ENCODE measurements at places on chromosomes 16 and 17.

GRCh38 chr17:63631062-63631461 lies 8.8 kb downstream of the MAP3K3 start:
- DNase-seq = no peak

DNA sequence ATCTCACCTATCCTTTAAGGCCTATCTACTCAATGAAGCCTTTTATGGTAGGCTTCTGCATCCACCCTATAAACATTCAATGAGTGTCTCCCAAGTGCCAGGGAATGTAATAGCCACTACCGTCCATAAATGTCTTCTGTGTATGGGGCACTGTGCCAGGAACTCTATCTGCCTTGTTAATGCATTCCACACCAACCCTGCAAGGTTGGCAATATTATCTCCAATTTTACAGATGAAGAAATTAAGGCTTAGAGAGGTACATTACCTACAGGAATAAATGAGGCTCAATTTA lies 20.0 kb downstream of the MAP3K14 start:
- DNase-seq = no peak

- DNase-seq = no peak
These were observed 205.6 kb downstream of the RPTOR start for GRCh38 chr17:80750263-80750662.

DNA sequence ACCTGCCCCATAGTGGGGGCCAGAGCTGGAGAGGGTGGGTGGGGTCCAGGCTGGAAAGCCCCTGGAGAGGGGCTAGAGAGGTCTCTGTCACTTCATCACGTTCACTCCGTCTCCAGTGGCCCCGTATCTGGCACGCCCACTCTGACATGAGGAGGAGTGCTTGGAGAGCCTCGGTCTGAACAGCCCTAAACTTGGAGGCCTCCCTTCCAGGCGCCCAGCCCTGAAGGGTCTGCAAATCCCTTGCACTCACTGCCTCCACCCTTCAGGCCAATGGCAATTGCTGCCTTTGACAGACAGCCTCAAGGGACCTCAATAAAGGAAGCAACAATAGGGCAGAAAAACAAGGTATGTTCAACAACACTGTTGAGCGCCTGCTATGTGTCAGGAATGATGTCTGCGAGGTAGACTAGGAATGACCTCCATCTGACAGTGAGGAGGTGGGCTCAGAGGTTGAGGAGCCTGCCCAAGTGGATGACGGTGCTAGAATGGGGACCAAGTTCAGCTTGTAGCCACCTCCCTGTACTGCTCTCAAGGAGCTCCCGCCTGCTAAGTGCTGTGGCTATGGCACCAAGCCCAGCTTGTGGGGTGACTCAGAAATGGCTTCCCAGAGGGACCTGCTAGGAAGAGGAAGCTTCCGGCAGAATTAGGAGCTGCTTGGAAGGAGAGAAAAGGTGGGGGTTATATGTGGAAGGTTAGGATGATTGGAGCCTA lies 2.9 kb upstream of the EPX start:
- DNase-seq = no peak

Data from CD4-positive, alpha-beta T cell treated with Interleukin-15 for 1 hour (primary cell).